ENCODE measurements at places on chromosomes 16 and 17.

- no peak for DNase-seq
These were observed 407 bp upstream of the TMEM94 start for GRCh38 chr17:75456039-75456416.

- DNase-seq = no peak
These were observed 66.3 kb upstream of the CDH8 start for GRCh38 chr16:62102588-62102987.

DNA sequence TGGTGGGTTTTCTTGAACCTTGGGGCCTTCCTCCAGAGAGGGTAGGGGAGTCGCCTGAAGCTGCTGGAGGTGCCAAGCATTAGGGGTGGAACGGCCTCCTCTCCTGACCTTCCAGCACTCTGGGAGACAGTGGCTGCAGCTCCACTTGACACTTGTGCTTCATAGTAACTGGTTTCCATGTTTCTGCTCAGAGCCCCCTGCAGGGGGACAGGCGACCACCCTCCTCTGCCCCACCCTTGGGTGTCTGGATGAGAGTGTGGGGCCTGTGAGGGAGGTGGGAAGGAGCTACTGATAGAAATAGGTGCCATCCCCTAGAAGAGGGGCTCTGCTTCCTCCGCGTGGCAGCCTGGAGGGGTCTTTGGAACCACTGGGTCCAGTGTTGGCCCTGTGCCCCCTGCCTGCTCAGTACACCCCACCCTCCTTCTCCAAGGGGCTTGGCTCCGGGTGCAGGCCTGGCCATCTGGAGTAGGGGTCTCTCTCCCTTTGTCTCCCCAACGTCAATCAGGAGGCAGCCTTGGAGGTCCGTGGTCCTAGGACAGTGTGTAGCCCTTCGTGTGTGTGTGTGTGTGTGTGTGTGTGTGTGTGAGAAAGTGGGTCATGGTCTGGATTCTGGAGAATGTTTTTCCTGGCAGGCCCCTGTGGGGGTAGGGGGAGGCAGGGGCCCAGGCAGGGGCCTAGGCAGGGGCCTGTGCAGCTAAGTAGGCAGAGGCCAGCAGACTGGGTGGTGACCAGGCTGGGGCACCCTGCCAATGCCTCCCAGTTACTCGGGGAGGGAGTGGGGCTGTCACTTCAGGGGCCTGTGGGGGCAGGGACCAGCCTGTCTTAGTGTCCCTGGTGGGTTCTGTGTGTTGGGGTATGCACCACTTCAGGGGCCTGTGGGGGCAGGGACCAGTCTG is 4.9 kb downstream of the LASP1 start:
- DNase-seq = peak; percentile 73

DNA sequence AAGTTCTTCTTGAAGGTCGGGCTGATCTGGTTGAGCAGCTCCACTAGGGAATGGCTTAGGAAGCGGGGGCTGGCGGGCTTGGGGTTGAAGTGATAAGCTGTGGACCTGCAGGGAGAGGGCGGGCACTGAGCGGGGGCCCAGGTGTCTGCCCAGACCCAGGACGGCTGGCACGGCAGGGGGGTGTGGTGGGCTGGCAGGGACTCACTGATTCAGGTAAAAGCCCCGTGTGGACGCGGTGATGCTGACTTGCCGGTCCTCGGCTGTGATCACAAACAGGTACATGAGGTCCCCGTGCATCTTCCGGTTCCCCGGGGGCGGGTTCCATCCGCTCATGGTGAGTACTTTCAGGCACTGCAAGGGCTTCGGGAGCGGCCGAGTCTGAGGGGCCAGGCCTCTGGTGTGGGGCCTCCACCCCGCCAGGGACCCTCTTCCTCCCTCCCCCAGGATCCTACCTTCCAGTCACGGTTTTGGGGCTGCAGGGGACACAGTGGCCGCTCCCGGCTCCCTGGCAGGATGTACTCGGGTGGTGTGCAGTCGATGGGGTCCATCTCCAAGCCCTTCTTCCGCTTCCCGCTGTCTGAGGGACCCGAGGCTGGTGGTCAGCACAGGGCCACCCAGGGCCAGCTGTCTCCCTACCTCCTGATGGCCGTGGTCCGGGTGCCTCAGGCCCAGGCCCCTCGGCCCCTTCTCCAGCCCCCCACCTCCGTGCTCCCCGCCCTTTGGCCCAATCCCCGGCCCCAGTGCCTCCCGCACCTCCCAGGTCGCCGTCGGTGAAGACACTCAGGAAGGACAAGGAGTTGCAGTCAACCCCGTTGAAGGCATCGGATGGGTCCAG is 10.2 kb downstream of the CLUH start:
- no peak for DNase-seq

- no peak for DNase-seq
These were observed 296.6 kb downstream of the WWOX start for GRCh38 chr16:78396046-78396445.

All from retina (tissue), 1 donor.